Stimulated activated CD8-positive, alpha-beta memory T cell treated with anti-CD3 and anti-CD28 coated beads, Interleukin-15, amount 100 ng/mL, for 24 hours (primary cell): ENCODE measurements at places on chromosomes 12 and 14.

- DNase-seq, result no peak
Measured at GRCh38 chr14:95217391-95217900, 60.1 kb upstream of the DICER1 start.

DNA sequence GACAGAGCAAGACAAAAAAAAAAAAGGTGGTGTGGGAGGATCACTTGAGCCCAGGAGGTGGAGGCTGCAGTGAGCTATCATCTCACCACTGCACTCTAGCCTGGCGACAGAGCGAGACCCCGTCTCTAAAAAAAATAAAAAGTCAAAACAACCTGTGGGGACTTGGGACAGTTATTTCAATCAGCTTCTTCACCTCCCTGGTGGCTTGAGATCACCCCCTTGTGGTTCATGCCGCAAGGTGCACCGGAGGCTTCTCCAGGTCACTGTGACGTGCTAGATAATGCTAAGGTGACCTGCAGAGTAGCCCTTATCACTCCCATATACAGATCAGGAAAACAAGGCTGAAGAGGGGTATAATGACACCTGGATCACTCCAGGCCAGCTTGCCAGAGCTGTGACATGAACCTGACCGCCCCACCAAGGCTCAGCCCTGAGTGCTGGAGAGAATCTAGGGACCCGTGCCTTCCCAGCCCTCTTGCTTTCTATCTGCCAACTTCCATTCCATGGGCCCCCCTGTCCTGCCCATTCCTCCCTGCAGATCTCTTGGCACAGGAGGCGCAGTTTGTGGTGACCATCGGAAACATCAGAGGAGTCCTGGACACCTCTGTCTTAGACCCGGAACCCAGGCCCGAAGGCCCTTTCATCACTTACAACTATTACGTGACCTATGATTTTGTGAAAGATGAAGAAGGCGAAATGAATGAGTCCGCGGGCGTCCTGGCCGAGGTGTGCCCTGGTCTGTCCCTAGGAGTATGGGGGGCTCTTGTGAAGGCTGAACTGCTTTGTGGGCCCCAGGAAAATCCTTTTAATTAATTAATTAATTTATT is 8.1 kb downstream of the LRRC43 start:
- no peak for DNase-seq

- no peak for DNase-seq
Measured at GRCh38 chr12:91349476-91349875, 166.9 kb upstream of the DCN start.

GRCh38 chr12:116703214-116703795 is 34.6 kb downstream of the SPRING1 start:
- peak; percentile 36 for DNase-seq

DNA sequence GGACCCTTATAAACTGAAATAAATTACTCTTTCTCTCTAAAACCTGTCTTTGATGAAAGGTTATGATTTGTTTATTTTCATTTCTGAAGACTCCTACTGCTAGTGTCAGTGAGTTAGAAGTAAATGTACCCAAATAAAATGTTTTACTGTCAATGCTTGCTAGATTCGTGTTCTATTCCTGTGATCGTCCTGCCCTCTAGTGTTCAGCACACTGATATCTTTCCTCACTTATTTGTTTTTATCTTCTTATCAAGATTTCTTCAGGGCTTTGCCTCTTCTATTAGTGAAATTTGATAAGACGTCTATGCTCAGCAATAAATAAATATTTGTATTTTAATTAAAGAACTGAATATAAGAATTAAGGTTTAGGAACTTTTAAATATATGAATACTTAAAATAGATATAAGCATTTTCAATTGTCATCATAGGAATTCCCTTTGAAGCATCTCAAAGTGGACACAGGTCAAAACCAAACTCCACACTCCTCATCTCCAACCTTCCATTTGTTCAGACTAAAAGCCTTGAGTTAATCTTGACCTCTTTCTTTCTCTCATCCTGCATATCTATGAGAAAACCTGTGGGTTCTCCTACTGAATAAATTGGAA is 75.8 kb downstream of the C12orf50 start:
- DNase-seq, result no peak

DNA sequence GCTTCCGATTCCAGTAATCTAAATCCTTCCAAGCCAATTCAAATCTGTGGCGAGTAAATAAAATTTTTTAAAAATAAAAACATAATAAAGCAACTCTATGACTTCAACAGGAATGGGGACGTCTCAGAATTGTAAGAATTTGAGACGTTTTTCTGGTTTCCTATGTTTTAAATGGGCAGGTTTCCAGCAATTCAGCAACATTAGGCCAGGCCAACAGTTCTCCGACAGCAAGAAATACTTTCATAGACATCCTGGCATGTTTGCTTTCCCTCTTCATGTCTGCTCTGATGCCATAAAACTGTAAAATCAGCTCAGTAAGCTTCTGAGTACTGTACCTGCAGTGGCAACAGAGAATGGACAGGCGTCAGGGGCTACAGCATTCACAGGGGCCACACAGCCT is 35.8 kb upstream of the DICER1 start:
- no peak for DNase-seq

GRCh38 chr12:24012528-24012927 is 63.1 kb upstream of the SOX5 start:
- no peak for DNase-seq

- no peak for DNase-seq
Measured at GRCh38 chr14:100815478-100816285, 10.2 kb upstream of the MEG3 start.

DNA sequence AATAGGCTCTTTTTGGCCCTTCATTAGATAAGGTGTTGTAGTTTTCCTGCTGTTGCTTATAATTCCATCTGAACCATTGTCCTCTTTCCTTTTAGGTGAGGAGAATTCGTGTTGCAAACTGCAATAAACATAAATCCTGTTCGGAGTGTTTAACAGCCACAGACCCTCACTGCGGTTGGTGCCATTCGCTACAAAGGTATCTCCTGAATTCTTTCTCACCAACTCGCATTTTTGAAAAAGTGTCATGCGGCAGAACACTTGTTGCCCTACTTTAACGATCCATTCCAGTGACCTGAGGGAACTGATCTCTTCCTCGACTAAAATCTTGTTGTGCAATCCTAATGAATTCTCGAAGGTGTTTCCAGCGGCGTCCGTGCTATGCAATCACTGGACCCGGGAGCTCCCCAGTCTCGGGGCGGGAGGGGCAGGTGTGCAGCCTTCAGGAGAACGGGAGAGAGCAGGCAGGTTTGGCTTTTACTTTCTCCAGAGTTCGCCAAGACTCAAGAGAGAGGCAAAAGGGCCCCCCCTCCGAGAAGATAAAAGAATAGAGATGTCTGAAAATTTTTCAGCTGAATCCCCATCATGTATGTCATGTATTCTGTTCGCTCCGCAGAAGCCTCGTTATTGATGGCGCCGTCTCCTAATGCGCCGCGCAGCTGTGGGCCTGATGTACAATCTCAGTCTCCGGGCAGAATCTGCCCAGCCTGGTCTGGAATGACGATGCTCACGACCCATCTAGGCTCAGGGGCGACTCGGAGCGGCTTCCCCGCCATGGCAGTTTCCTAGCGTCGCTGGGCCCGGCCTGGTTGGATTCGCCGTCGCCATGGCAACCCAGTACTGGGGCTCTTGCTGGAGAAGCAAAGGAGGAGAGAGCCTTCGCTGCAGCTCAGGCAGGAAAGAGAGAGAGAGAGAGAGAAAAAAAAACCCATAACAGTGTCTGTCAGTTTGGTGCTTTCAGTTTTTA is 38.2 kb downstream of the PLXNC1 start:
- no peak for DNase-seq

- no peak for DNase-seq
Measured at GRCh38 chr12:94791933-94792332, 141.6 kb upstream of the TMCC3 start.

DNA sequence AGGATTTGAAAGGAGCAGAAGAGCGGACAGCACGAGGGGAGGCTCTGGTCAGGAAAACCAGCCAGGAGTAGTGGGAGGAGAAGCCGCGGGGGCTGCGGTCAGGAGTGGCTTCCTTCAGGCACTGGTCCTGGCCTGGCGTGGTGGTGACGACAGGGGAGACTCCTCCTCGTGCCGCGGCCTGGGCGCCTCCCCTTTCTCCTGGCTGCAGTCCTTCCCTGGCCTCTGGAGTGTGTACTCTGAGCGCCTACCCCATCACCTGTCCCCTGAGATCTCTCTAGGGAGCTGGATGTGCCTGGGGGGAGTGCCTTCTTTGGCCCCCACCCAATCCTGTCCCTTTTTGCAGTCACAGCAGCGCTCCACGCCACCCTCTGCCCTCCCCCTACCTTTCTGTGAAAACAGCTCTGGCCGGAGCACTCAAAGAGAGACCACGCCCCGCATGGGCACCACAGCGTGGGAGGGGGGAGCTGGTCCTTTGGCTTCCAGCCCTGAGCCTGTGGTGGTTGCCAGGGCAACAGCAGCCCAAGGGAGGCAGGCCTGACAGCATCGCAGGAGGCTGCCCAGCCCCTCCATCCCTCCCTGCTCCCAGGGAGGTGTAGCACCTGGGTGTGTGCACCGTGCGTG is 125.9 kb downstream of the CALM1 start:
- no peak for DNase-seq

GRCh38 chr12:92248977-92249376 is 103.3 kb upstream of the BTG1 start:
- DNase-seq, result no peak

- DNase-seq, result no peak
Measured at GRCh38 chr14:89217891-89218290, 199.1 kb downstream of the FOXN3 start.

GRCh38 chr14:81276073-81277069 is 55.6 kb upstream of the GTF2A1 start:
- no peak for DNase-seq

- DNase-seq, result no peak
Measured at GRCh38 chr12:79407671-79408622, 282.8 kb downstream of the PAWR start.

- DNase-seq, result no peak
Measured at GRCh38 chr14:79420725-79421124, 790.6 kb downstream of the DIO2 start.

GRCh38 chr14:31944256-31945073 is 132.6 kb upstream of the ARHGAP5 start:
- DNase-seq, result no peak

GRCh38 chr12:16562435-16562834 is 43.5 kb downstream of the LMO3 start:
- DNase-seq, result no peak

DNA sequence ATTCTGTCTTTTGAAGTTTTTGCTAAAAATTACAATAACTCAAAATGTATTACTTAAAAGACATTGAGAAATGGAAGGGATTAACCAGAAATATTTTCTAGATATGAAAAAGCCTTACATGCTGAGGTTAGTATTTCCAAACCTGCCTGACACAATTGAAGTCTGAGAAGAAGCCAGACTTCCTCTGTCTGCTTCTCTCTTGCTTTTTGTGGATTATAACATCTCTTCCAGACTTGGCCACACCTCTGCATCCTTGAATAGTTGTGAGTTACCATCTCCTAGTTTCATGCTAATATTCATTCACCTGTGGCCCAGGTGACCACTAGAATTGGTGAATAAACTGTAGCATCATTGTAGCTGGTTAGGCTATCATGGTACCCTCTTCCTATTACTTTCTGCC is 497.6 kb downstream of the SLC16A7 start:
- DNase-seq, result no peak
